SW 1271 (cell line): ENCODE measurements at places on chromosomes 2 and 18.
A peak's percentile ranks its signal among the peaks of the same experiment; 100 is the strongest.

DNA sequence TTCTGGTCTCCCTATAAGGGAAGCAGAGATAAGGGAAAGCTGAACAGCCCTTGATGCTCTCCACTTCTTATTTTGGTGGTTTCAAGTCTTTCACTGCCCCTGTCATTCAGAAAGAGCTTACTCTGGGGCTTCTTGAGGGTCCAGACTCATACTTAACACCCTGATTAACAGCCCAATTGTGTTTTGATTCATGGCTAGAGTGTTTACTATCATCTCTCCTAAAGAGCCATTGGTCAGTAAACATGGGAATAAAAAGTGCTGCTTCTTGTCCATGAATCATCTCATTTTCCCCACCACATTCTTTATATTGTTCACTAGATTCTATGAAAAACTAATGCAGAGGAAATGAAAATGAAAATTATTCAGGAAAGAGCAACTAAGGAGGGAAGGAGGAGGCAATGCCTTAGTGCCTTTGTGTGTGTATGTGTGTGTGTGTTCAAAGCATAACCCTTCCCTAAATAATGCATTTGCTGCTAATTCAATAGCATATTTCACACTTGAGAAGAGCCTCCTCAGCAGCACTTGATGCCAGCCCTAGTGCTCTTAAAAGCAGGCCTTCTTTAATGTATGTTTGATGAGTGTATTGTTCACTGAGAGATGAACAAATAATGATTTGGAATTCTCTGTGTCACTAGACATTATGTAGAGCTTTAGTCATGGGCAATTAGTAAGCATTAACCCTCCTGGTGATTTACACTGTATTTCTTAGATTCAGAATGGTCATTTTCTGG, 63.5 kb downstream of the DCC start:
- DNase-seq = no peak

- DNase-seq = no peak
These were observed 70.2 kb upstream of the DAPL1 start for GRCh38 chr2:158724803-158725381.

- DNase-seq = no peak
These were observed 300.9 kb downstream of the NBAS start for GRCh38 chr2:15260196-15260595.

DNA sequence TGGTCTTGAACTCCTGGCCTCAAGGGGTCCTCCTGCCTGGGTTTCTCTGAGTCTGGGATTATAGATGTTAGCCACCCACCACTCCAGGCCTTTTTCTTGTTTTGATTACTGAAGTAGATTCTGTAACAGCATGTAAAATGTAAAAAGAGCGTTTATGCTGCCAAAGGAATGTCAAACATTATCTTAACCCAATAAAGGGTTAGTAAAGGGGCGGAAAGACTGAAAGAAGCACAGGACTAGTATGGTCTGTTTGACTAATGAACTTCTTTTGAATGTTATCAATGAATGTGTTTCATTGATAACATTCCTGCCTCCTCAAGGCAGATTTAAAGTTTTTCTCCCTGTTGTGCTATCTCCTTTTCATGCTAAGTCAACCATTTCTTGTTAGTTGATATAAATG, 29.4 kb downstream of the GPD2 start:
- DNase-seq = no peak

GRCh38 chr2:107258531-107259407, 372.8 kb upstream of the ST6GAL2 start:
- DNase-seq = no peak

DNA sequence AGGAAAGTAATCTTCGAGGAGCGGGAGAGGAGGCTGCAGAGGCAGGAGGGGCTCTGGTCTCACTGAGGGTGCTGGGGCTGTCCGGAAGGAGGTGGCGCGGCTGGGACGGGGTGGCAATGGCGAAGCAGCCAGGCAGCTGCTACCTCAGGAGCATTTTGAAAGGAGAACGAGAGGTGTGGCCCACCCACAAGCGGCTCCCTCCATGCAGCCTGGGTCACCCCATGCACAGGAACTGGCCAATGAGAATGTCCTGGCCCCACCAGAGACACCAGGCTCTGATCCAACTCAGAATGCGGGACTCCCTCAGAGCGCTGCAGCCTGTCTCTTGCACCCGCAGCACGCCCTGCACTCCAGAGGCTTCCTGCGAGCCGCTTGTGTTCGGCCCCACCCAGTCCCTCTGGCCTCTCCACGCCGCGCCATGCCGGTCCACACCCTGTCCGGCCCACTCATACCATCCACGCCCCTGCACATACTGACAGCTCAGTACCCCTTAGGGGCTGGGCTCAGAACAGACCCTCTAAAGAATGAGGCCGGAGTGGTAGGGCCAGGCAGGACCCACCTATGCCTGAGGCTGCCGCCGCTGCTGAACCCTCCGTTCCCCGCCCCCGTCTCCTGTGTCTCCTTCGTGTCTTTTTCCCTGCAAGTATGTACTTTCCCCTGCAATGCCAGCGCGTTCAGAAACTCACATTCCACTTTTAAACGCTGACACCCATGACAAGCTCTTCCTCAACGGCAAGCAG, 6.4 kb upstream of the BOK start:
- DNase-seq = no peak

- DNase-seq = peak; percentile 22
These were observed 211.9 kb downstream of the AGPS start for GRCh38 chr2:177604271-177605065.

GRCh38 chr2:172252154-172252553, 149.5 kb upstream of the DLX2 start:
- no peak for DNase-seq

- DNase-seq = no peak
These were observed 266.5 kb upstream of the SALL3 start for GRCh38 chr18:78713069-78713468.

DNA sequence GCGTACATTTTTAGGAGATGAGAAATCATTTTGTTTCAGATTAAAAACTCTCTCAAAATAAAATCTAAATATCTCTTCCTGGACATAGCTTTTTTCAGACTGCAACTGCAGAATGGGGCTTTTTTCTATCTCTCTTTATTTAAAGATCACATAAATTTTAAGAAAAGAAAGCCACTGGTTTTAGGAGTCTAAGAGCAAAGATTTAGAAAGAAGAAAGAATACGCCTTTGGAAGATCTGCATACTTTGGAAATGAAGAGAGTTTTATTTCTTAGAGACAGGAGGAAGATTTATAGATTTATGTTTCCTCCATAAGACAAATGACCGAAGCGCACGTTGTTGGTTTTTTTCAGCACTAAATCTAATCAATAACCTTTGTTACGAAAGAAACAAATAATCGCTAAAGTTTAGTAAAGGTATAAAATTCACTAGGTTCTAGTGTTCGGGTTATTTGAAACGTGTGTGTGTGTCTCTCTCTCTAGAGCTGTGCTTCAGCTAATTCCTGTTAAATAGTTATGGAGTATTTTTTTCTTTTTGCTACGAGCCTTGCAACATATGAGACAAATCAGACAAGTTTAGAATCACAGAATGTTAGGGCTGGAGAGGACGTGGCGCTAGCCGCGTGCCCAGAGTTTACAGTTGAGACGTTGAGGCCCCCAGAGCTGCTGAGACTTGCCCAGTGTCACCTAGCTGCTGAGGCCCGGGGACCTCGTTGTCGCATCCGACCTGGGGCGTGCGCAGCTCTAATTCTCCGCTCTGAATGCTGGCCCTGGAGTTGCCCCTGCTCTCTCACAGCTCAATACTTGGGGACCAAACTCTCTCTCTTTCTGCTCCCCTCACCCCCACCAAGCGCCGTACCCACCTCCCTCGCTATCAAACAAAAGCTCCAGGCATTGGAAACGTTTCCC, 69.9 kb downstream of the CTAGE1 start:
- no peak for DNase-seq

GRCh38 chr2:155404433-155405002, 706.0 kb downstream of the KCNJ3 start:
- no peak for DNase-seq

DNA sequence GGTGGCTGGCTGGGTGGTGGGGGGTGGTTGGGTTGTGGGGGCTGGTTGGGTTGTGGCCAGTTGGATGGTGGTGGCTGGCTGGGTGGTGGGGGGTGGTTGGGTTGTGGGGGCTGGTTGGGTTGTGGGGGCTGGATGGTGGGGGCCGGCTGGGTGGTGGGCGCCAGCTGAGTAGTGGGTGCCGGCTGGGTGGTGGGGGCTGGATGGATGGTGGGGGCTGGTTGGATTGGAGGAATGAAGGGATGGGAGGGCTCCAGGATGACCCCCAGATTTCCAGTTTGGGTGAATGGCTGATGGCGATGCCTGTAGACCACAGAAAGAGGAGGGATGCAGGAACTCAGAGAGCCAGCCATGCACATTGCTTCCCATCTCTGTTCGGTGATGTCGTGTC, 26.8 kb upstream of the GPR17 start:
- no peak for DNase-seq

DNA sequence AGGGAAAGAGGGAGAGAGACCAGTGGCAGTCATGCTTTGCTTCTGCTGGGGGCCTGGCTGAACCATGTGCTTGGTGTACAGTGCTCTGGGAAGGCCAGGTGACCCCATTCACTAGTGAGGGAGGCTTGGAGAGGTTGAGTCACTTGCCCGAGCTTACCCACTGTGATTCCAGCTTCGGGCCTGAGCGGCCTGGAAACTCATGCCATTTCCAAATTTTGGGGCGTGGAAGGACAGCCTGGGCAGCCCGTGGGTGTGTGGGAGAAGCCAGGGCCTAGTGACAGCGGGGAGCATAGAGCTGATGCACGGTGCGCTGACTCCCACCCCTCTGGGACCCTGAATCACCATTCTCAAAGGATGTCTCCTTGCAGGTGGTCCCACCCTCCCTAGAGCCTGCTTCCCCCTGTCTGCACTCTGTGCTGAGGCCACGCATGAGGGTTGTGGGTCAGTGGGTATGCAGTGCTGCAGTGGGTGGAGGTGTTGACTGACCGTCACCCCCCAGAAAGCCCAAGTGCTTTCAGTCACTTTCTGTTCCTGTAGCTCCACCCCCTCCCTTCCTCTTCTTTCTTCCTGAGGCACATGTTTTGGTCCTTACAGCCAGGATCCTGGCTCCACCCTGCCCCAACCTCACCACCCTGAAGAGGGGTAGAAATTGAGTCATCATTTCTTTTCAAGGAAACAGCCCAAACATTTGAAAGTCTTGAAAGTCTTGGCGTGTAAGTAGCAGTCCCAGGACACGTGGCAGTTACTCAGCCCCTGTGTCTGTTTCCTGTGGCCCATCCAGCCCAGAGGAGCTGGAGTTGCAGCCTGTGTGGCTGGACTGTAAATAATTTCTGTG, 69.3 kb upstream of the MCFD2 start:
- DNase-seq = peak; percentile 63

DNA sequence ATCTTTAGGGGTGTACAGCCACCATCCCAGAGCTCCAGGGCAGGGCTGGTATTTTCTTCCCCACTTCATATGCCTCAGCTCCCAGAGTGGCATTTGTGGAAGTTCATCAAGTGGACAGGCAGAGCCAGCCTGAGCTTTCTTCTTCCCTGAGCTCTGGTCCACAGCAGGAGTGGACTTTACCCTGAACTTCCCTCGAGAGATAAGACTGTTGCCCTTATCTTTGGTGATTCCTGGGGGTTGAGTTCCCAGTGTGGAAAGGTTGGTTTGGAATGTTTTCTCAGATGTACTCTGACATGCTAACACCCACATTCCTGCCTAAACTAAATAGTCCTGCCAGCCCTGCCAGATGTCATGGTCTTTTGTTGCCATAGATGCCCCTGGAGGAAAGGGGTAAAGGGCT, 62.0 kb upstream of the LGALSL start:
- DNase-seq = no peak

GRCh38 chr18:2482706-2483475, 88.4 kb downstream of the METTL4 start:
- no peak for DNase-seq

DNA sequence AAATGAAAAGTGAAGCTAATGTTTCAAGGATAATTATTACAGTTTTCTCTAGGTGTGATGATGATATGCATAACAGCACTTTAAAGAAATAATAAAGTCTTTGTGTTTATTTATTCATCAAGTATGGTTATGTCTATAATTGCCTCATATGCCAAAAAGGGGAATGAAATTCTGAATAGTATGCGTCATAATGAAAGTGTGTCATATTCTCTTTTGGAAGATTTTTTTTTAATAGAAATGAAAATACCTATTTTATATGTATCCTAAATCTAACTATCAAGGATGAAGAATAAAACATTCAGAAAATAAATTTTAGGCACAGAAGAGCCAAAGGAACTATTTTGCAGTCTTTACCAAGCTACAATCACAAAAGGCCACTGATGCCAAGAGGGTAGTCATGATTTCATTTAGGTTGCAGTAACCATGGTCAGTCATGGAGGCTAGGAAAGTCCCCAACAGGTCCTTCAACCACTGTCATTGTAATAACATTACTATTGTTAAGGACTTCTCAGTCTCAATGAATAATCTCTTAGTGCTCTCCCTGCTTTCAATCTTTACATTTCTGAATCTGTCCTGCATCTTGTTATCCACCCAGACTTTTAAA, 712.5 kb downstream of the DCDC2C start:
- DNase-seq = no peak

DNA sequence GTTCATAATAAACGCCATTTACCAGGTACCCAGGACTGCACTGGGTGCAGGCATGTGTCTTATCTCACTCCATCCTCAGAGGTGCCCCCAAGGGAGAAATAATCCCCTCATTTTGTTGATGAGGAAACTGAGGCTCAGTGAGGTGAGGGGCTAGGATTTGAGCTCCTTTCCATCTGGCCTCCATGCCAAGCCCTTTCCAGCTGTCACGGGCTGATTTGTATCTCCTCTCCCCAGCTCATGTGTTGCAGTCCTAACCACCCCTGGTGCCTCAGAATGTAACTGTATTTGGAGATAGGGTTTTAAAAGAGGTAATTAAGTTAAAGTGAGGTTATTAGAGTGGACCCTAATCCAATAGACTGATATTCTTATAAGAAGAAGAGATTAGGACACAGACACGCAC, 137.3 kb downstream of the MYCN start:
- DNase-seq = no peak

DNA sequence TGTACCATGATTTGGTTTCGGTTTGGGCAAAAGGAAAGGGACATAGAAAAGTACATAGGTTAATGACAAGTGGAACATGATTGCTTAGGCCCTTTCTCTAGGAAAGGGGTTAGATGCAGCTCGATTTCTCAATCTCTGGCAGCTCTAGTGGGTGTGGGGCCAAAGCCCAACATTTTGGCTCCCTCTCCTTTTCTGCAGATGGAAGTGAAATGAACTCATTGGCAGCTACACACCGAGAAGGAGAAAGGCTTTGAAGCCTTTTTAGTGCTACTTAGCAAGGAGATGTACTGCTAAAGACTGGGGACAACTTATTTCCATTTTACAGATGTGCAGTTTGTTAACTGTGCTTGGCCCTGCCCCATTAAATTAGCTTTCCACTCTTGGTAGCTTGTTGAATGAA, 93.8 kb downstream of the LYPD6B start:
- no peak for DNase-seq

- no peak for DNase-seq
These were observed 12.9 kb upstream of the SIX3 start for GRCh38 chr2:44928483-44929158.

GRCh38 chr2:30029804-30030203, 108.4 kb upstream of the ALK start:
- DNase-seq = no peak
